ENCODE measurements at places on chromosomes 6 and 20. TPM values are rescaled to one million over a fixed set of nuclear protein-coding genes. Genes with fewer than 3 reads are reported as not detected.

GRCh38 chr6:161436106-161436876 lies 162.4 kb upstream of the AGPAT4 start:
- no peak for DNase-seq

DNA sequence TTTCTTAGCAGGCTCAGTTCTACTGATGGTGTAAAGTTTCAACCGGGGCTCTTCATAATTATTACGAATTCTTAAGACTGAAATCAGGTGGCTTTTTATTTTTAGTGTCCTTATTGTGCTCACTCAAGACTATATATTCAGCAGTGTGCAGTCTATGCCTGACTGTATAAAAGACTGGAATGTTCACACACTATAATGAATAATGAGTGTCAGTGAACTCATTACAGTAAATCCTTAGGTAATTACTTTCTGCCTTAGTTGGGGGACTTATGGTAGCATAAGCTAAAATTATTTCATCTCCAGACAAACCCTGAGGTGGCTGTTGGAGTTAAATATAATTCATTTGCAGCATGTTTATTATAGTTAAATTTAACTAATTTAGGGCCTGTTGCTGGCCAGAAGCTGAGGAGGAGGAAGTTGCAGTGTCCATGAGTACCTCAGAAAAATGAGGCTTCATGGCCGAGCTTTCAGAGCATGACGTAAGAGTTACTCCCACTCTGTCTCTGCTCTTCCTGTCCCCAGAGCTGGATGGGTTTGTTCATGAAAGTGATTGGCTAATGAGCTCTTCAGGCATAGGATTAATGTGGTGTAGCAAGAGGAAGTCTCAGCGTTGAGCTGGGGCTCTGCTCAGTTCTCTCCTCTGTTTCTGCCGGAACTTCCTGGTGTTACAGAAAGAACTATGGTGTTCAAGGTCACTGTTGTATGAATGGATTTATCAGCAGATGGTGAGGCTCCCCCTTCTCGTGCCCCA lies 335.7 kb downstream of the NRN1 start:
- no peak for DNase-seq

DNA sequence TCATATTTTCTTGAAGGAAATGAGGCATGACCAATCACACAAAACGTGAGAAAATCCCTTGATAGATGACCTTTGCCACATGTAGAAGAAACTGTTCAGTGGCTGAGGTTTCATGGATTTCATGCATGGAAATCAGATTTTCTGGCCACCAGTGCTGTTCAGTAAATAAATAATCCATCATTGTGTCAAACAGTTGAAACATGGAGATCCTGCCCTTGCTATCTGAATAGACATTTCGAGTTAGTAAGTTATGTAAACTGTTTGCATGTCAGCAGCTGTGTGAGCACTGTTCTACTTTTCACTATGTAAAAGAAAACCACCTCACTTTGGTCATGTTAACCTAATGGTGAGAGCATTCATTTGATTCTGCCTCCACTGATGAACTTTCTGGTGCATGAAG lies 793.9 kb upstream of the EPHA7 start:
- DNase-seq = no peak

DNA sequence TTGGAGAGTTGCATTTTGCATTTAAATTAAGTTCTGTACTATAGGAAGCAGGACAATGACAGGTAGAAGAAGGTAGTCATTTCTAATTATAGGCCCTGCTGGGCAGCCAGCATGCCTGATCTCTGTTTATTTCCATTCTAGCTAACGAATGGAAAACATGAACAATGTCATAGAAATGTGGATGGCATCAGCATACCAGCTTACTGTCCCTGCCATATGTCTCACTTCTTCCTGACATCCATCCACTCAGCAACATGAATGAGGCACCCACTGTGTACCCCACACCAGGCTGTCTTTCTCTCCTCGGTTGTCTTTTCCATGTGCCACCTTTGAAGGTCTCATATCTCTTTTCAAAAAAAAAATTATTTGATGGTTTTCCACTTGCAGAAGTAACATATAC lies 11.1 kb downstream of the ADTRP start:
- DNase-seq = no peak

DNA sequence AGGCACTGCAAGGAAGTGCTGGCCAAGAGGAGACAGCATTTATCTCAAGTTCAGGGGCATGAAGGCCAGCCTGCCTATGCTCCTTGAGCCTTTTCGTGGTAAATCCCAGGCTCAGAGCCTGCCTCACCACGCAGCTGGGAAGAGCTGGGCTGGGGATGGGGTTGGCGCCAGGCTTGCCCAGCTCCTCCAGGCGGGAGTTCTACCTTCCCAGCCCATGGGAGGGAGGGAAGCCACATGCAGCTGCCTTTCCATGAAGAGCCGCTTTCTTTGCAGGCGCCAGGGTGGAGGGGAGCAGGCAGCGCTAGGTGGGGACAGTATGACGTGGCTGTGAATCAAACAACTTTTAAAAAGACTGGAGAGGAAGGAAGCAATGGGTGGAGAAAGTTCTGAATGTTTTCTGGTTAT lies 19.5 kb upstream of the SIRT5 start:
- DNase-seq = peak; percentile 80

DNA sequence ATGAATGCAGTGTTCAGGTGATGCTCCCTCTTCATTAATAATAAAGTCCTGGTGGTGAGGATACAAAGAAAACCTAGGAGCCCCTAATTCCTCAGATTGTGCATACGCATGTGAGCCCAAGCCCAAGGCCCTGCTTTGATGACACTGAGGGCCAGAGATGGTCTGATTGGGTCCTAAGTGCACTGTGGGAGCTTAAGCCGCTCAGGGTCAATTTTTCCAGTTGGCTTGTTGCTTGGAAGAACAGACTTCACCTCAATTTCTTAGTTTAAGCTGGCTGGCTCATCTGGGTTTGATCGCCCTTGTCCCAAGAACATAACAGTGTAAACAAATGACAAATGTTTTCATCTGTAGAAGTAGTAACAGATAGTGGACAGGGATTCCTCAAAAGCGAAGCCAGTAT lies 41.4 kb downstream of the INSM1 start:
- DNase-seq = no peak

- no peak for DNase-seq
Observed at GRCh38 chr20:50410343-50410742, 99.8 kb upstream of the PTPN1 start.

DNA sequence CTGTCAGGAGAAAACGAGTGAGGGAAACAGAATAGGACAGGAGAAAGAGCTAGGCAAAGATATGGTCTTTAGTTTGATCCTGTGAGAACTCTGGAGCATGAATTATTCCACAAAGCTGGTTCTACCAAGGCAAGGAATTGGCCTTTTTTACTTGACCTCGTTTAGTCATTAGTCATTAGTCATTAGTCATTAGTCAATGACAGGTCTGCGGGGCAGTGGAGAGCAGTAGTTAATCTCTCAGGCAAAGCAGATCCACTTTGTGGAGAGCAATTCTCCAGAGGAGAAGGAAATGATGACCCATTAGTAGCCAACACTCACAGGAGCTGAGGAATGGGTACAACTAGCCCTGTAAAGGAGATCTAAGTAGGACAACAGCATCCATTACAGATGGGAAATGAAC lies 22.0 kb upstream of the ABCC10 start:
- no peak for DNase-seq

DNA sequence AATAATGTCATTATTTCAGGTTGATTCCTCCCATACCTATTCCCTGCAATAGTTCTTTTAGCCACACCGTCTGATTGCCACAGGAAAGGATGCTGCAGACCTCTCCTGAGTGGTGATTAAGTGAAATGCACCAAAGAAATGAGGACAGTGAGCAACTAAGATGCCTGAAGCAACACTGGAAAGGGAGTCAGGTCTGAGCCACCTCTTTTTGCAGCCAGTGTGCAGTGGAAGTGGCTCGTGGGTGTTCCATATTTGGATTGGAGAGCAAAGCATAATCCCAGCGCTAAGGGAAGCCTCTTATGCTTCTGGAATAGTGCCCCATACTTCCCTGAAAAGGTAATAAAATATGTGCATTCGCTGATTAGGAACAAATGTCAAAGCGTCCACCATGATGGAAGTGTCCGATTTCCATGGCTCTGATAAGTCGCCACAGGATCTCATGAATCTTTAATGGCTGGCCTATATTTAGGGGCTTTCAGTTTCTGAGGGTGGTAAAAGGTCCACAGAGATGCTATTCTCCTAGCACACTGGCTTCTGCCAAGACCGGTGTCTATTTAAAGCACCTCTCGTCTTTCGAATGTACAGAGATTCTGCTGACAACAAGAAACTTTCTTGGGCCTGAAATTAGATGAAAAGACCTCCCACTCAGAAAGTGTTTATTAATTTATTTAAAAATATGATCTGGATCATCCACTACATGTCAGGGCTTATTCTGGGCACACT lies 253.9 kb downstream of the SLC24A3 start:
- DNase-seq = no peak

DNA sequence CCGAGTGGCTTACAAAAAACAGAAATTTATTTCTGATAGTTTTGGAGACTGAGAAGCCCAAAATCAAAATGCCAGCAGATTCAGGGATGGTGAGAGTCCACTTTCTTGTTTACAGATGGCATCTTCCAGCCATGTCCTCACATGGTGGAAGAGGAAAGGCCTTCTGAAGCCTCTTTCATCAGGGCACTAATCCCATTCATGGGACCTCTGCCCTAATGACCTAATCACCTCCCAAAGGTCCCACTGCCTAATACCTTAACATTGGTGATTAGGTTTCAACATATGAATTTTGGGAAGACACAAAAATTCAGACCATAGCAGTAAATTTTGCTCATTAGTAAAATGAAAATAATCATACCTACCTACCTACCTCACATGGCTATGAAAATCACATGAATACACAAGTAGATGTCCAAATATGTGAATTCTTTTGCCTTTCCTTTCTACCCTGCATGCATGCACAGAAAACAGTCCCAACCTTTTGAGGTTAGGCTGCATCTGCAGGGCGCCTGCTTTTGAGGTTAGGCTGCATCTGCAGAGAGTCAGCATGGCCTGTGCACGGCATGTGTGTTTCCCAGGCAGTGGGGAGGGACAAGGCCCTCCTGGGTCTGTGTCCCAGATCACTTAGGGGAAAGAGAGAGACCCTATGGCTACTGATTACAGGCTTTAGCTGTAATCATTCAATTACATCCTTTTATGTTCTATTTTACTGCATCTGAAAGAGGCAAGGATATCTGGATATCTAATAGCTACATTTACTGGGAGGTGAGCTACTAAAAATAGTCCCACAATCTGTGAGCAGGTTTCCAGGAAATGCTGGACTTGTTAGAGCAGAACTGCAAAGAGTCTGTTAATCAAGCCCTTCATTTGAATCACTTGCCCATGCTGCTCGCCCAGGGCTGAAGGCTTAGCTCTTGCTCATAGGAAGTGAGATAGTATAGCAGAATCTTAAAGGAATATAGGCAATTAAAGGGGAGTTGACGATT lies 497.7 kb upstream of the MARCKS start:
- DNase-seq = no peak

DNA sequence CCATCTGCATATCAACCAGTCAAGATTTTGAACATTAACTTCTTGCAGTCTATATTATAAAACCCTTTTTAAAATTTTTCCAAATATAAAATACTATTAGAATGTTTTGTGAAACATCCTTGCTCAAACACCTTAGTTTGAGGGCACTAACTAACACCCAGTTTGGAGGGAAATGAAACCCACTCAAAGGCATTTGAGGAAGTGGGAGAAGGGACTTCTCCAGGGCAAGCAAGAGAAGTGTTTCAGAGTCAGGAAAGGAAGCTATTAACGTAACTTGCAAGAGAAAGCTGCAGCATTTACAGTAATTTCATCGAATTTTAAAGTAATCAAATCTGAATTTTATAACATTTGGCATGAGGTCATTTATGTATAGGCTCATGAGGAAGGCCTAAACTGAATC lies 21.3 kb downstream of the MTFR2 start:
- no peak for DNase-seq

DNA sequence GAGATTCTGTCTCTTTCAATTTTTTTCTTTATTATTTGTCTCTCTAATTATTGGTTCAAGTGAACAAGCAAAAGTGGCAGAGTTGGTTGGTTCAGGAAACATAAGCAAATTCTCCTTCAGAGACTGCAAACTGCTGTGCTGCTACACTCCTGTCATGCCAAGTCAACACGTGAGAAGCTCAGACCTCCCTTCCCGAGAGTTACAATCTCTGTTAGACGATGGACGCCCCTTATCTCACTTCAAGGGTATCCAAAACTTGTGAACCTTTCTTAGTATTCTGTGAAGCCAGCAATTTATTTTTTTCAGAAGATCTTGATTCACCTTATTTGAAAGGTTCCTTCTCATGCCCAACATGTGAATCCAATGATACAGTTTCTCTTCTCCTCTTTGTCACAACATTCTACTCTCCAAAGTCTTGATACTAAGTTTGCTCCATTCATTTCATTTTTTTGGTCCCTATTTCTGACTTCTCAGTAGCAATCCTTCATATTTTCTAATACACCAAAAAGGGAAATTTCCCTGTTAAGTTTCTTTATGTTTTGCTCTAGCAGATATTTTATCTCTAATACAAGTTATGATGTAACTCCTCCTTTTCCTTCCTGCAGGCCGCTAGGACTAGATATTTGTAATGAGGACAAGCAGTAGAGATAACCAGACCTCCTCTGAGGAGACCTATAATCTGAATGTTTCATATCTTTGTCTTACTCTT lies 448.8 kb upstream of the CITED2 start:
- no peak for DNase-seq

DNA sequence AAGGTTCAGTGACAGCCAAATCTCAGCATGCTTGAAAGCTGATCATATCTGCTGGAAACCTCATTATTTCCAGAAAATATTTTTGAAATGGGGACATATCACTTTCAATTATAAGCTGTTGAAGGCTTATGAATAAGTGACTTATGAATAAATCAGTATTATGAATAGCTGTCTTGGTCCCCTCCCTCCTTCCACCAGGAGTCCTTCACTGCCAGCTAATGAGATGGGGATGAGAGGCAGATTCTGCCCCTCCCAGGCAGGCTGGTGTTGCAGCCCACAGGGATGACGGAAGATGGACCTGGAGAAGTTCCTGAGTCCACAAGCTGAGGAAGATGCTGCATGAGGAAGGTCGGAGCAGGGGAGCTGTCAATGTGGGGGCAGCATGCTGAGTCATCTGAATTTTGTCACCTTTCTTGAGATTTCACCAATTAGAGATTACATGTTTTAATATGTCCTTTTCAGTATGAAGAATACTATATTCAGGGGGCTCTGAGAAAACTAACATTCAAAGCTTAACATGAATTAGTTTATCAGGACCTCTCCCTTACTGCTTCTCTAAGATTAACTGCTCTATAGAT lies 112.2 kb downstream of the DTNBP1 start:
- DNase-seq = no peak

DNA sequence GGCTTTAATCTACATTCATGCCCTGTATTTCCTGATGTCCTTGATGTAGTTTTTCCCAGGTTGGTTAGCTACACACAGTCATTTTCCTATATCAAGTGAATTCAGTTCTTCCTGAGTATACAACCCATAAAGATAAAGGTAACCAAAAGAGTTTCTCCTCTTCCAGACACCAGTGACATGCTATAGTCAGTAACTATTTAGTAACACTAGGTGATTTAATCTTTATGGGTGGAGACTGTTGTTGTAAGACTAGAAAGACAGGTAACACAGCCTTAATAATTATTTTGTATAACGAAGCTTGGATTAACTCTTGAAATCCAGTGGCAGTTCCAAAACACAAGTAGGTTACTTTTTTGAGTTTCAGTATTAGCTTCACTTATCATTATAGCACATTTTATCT lies 17.6 kb downstream of the MCUR1 start:
- no peak for DNase-seq

- DNase-seq = peak; percentile 87
Observed at GRCh38 chr6:41505122-41506049, 40.8 kb upstream of the FOXP4 start.

GRCh38 chr6:105313211-105313610 lies 89.7 kb downstream of the PREP start:
- DNase-seq = no peak

The PNLDC1 gene
- not detected for total RNA-seq

The SLC22A23 gene
- 14.6 TPM for total RNA-seq

The MOG gene
- 2.0 TPM for total RNA-seq

Data from H7 (cell line).